ENCODE measurements at places on chromosomes 2 and 18.
A peak's percentile ranks its signal among the peaks of the same experiment; 100 is the strongest.

- DNase-seq = no peak
These were observed 60.9 kb downstream of the HDAC4 start for GRCh38 chr2:239339726-239340601.

DNA sequence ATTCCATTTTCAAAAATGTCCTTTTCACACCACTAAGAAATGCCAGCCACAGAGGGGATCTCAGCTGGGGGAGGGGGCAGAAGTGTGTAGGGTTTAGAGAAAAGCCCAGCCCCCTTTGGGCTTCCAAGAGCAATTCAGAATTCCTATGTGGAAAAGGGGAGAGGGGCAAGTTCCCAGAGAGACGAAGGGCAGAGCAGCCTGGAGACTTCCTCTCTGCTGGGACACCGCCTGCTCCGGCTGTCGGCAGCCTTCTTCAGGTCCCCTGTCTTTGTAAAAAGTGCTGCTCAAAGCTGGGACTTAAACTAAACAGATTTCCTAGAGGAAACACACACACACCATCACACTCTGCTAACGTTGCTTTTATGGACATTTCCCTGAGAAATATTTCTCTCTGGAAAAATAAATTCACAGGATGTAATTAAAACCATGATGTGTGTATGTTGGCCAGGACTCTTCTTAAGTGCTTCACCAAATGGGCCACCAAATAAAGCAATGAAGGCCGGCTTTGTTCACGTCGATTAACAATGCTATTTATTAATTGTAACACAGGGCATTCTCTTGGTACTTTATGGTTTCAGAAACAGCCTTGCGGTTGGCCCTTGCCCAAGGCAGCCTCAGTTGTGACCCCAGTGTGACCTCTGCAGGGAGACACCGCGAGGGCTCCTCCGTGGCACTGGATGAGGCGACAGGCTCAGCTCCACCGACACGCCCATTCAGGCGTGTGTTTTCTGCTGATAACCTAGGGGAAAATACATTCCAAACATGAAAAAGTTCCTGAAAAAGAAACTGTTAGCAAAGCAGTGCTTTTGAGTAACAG, 5.6 kb upstream of the ASB1 start:
- no peak for DNase-seq

- DNase-seq = no peak
These were observed 518.5 kb downstream of the EIPR1 start for GRCh38 chr2:2859164-2859563.

GRCh38 chr2:234257859-234258561, 207.5 kb downstream of the SPP2 start:
- DNase-seq = peak; percentile 99

DNA sequence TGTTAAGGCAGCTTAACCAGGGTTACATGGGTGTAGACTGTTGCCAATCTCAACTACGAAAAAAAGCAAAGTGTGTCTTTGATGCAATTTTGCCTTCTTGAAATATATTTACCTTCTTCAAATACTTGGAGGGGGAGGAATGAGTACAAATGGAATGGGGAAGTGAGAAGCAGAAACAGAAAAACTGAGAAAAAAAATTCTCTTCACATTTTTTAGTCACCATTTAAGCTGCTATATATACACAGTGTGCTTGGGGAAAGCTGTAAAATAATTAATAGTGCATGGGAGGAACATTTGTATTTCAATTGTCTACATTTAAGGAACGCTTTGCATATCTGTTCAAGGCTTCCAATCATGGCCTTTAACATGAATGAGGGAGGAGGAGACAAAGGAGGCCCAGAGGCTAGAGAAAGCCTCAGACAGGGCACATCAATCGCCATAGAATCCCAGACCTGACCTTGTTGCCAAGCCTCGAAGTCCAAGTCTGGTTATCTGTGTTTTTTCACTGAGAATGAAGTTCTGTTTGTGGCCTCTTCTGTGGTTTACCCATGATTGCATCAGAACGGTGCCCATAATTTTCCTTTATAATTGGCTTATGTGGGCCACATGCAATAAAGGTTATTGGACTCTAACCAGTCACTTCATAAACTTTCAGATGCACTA, 158.6 kb downstream of the PIK3C3 start:
- DNase-seq = peak; percentile 44
